ENCODE measurements at places on chromosomes 1 and 21.

- DNase-seq, result no peak
Observed at GRCh38 chr1:19528438-19528837, 43.1 kb upstream of the CAPZB start.

- no peak for DNase-seq
Observed at GRCh38 chr1:43958351-43959255, 11.2 kb upstream of the DPH2 start.

- no peak for DNase-seq
Observed at GRCh38 chr1:61486783-61487536, 238.0 kb downstream of the TM2D1 start.

DNA sequence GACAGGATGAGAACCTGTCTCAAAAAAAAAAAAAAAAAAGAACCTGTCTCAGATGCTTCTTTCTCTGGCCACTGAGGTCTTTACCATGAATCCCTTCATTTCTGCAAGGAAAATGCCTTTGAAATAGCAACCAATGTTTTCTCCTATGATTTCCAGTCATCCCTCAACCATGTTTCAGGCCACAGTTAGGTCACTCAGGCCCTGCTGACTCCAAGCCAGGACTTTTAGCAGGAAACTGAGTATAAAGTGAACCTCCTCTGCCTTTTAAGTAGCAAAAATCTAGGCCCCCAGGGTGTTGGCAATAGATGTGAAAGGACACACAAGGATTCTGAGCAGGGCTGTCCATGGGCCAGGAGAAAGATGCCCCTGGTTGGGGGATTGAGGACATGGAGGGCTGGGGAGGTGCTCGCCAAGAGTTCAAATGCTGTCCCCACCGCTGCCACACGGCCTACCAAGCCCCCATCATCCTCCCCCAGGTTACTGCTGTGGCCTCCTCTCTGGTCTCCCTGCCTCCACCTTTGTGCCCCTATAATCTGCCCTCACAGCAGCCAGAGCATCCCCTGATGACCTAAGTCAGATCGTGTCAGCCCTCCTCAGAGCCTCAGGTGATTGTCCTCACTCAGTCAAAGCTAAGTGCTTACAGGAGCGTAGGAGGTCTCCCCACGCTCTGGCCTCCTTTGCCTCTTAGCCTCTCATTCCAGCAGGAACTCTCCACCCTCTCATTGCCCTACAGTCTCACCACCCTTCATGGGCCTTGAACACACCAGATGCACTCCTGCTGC, 54.6 kb downstream of the MATN1 start:
- DNase-seq, result no peak

- no peak for DNase-seq
Observed at GRCh38 chr21:33733601-33734000, 91.3 kb downstream of the ITSN1 start.

DNA sequence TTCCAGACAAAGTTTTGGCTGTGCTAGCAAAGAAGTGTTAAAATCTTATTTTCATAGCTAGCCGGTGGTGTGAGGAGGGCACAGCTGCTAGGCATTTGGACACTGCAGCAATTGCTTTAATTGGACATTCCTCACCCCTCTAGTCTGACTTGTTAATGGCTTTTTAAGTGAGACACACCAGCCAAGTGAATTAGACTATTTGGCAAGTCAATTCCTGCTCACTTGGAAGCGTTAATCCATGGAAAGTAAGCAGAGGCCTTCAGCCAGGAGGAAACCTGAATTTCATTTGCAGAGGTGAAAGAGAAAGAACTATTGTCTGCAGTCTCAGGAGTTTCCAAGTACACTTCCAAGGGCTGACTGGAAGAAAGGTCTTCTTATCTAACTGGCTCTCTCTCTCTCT, 175.7 kb downstream of the ST6GALNAC3 start:
- no peak for DNase-seq

- no peak for DNase-seq
Observed at GRCh38 chr1:4660917-4661594, 6.6 kb downstream of the AJAP1 start.

- DNase-seq, result no peak
Observed at GRCh38 chr1:235313262-235313661, 14.7 kb downstream of the ARID4B start.

DNA sequence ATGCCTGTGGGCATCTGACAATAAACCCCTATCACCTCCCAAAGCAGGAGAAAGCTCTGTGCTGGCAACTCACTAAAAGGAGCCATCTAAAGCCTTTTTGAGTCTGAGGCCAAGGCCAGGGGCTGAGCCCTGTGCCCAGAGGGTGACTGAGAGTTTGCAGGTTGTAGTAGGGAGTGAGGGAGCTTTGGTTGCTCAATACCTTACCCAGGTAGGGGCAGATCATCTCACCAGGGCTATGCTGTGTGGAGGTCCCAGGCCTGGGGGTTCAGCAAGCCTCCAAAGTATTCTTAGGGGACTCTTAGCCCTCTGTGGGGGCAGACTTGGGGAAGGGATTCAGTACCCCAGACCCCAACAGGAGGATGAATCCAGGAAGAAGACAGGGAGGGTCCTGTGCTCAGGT, 21.2 kb downstream of the S100A7 start:
- no peak for DNase-seq

GRCh38 chr1:92188436-92189255, 29.1 kb upstream of the C1orf146 start:
- no peak for DNase-seq

DNA sequence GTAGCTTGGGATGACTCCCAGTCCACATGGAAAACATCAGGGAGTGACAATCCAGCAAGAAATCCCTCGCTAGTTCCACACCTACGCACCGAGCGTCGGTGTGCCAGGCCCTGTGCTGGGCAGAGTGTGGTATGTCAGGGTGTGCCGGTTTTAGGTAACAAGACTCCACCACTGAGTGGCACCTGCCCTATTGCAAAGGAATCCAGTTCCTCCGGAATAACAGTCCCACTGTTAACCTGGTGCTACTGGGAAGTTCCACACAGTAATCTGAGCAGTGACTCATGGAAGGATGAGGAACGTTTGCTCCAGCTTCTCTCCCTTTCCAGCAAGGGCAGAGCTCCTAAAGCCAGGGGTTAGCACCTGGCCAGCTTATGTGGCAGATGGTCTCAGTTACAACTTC, 14.3 kb downstream of the RNF207 start:
- DNase-seq, result no peak

- DNase-seq, result no peak
Observed at GRCh38 chr1:159505676-159506075, 30.1 kb downstream of the OR10J5 start.
